Upper lobe of left lung (tissue), 6 donors: ENCODE measurements at places on chromosomes 12 and 14. TPM values are rescaled to one million over a fixed set of nuclear protein-coding genes. Genes with fewer than 3 reads are reported as not detected.

Gene PLCZ1
- not detected for total RNA-seq

Gene FAM90A1
- total RNA-seq: 2.1 TPM

Gene TAS2R31
- total RNA-seq: 1.6 TPM

Gene TIGAR
- 13.9 TPM for total RNA-seq

DNA sequence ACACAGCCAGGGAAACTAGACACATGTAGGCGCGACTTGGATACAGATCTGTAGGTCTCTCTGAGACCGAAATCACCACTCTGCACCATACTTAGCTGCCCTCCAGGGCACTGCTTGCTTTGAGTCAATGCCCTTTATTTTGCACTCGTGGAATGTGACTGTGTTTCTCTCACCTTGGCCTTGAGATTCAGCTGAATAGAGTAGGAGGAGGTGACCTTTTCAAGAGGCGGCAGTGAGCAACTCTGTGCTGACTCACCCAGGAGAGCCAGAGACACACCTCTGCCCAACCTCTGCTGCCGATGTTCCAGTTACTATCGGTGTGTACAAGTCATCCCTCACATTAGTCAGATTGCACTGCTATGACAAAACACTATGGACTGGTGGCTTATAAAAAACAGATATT lies 583.4 kb downstream of the VRK1 start:
- H3K4me3 ChIP-seq: no peak overlapping the region
- H3K27ac ChIP-seq: no peak overlapping the region
- no peaks in the 10 kb centered on the region for H3K36me3 ChIP-seq

DNA sequence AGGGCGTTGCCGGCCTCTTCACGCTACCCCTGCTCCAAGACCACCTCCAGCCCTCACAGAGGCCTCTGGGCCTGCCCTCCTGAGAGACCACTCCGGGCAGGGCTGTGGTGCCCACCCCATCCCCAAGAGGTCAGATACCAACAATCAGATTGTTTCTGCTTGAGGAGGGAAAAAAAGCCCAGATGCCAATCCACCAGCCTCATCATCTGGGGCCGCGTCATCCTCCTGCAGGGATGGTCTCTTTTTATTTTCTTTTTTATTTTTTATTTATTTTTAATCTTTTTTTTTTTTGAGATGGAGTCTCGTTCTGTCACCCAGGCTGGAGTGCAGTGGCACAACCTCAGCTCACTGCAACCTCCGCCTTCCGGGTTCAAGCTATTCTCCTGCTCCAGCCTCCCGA lies 93.4 kb downstream of the FBXL14 start:
- H3K4me3 ChIP-seq: no peak overlapping the region
- no peak for DNase-seq
- no peaks in the 10 kb centered on the region for H3K27me3 ChIP-seq
- H3K27ac ChIP-seq: no peak overlapping the region

DNA sequence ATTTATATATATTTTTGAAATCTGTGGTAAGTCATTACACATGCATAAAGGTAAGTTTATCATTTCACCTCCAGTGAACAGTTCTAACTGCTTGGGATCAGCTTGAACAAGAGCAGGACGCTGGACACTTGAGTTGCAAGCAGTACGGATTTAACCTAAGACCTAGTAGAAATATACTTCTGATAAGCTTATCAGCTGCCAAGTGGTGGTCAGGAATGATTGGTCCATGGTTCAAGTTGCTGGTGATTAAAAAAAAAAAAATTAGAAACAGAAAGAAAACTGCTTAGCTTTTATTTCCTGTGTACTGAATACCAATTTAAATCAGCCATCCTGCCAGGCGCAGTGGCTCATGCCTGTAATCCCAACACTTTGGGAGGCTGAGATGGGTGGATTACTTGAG lies 88.6 kb downstream of the AEBP2 start:
- H3K36me3 ChIP-seq: peaks cover 1% of the 10 kb centered on the region
- no peak overlapping the region for H3K4me3 ChIP-seq
- H3K27ac ChIP-seq: no peak overlapping the region
- H3K4me1 ChIP-seq: peaks cover 14% of the 10 kb centered on the region
- DNase-seq: no peak

DNA sequence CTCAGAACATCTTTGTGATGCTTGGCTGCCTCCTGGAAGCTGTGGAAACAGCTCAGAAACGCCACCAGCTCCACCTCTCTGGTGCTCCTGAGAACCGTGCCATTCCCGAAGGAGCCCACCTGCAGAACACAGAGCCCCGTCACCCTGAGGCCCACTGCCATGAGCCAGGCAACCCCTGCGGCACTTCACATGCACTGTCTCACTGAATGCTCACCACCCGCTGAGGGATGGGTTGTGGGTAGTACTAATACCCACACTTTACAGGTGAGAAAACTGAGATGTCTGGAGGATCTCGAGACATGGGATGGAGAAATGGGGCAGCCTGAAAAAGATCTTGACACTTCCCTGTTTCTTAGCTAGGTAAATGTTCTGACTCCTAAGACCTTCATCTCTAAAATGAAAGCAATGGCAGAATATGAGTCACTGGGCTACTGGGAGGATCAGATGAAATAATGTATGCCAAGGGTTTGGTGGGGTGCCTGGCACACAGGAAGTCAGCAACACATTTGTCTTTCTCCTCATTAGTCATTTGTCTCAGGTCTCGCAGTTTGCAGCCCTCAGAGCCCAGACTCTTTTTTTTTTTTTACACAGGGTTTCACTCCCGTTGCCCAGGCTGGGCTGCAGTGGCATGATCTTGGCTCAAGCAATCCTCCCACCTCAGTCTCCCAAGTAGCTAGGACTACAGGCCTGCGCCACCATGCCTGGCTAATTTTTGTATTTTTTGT lies 5.3 kb downstream of the OASL start:
- peaks cover 6% of the 10 kb centered on the region for H3K4me1 ChIP-seq
- H3K27me3 ChIP-seq: no peaks in the 10 kb centered on the region

DNA sequence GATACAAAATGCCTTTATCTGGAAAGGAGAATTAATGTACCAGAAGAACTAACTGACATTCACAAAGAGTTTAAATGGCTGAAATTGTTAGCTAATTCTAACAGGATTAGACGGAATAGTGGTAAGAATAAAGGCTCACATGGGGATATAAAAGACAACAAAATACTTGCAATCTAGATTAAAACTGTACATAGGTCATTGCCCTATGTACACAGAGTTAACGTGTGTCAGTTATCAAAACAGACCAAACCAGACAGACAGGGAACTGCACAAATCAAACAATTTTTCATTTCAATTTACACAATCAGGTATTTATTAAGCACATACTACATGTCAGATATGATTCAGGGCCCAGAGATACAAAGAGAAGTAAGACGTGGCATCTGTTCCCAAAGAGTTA lies 12.6 kb downstream of the TMTC1 start:
- H3K4me3 ChIP-seq: no peak overlapping the region
- DNase-seq: no peak
- no peaks in the 10 kb centered on the region for H3K36me3 ChIP-seq
- H3K27ac ChIP-seq: no peak overlapping the region
- no peaks in the 10 kb centered on the region for H3K27me3 ChIP-seq

- no peaks in the 10 kb centered on the region for H3K27me3 ChIP-seq
- no peak for DNase-seq
- H3K27ac ChIP-seq: no peak overlapping the region
- no peaks in the 10 kb centered on the region for H3K36me3 ChIP-seq
- no peak overlapping the region for H3K4me3 ChIP-seq
These were observed 83.2 kb downstream of the PITPNM2 start for GRCh38 chr12:123067654-123068053.

GRCh38 chr12:48969160-48969771 lies 2.3 kb downstream of the WNT10B start:
- no peak overlapping the region for H3K4me3 ChIP-seq
- DNase-seq: no peak
- peaks cover 27% of the 10 kb centered on the region for H3K4me1 ChIP-seq

DNA sequence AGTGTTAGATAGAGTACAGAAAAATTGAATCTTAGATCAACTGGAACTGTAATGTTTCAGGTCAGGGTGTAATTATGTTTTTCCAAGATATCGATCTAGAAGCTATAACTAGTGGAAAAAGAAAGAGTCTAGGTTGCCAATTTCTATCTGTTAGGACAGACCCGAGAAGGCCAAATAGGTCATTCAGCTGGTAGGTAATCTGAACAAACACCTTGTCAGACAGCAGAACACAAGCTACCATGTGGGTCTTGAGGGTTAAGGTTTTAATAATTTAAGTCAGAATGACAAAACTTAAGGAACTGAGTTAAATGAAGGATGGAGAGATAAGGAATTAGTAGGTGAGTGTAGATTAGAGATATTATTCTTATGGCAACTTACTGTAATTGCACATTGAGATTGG lies 44.9 kb upstream of the KCNMB4 start:
- no peaks in the 10 kb centered on the region for H3K27me3 ChIP-seq
- H3K27ac ChIP-seq: no peak overlapping the region
- no peak overlapping the region for H3K4me3 ChIP-seq
- no peaks in the 10 kb centered on the region for H3K36me3 ChIP-seq

GRCh38 chr12:57441846-57442427 lies 7.4 kb downstream of the INHBC start:
- no peaks in the 10 kb centered on the region for H3K27me3 ChIP-seq
- no peak overlapping the region for H3K27ac ChIP-seq
- no peak overlapping the region for H3K4me3 ChIP-seq
- H3K4me1 ChIP-seq: no peaks in the 10 kb centered on the region
- no peak for DNase-seq

DNA sequence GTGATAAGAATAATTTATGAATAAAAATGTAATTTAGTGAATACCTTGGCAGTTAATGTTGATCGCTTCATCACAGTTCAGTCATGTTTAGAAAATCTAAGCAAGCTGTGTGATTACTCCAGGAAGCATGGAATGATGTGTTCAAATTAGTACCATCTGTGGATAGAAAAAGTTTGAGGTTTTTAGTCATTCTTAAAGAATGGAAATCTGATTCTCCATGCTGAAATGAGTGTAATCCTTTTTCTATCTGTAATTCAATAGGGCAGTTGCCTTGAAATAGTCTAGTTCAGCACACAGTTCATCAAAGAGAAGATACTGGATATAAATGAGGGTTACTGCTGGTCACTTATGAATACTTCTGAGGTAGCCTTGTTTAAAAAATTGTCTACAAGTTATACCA lies 127.2 kb upstream of the MYF6 start:
- DNase-seq: no peak
- no peaks in the 10 kb centered on the region for H3K27me3 ChIP-seq
- H3K36me3 ChIP-seq: no peaks in the 10 kb centered on the region
- H3K27ac ChIP-seq: no peak overlapping the region
- no peak overlapping the region for H3K4me3 ChIP-seq

DNA sequence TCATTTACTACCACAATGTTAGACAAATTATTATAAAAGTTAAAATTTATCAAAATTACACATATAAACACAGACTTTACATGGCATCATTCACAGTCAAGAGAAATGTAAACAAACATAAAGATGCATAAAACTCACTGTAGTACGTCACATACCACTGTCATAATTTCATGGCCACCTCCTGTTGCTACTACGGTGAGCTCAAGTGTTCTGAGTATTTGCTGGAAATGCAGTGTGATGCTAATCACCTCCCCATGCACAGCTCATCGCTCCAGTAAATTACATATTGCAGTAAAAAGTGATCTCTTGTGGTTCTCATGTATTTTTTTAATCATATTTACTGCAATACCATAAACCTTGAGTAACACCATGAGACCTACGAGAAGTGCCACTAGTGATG lies 247.7 kb upstream of the SFSWAP start:
- no peak overlapping the region for H3K27ac ChIP-seq
- no peak overlapping the region for H3K4me3 ChIP-seq
- H3K27me3 ChIP-seq: no peaks in the 10 kb centered on the region
- H3K36me3 ChIP-seq: no peaks in the 10 kb centered on the region
- H3K4me1 ChIP-seq: no peaks in the 10 kb centered on the region

GRCh38 chr14:29716150-29716549 lies 211.5 kb downstream of the PRKD1 start:
- H3K27me3 ChIP-seq: no peaks in the 10 kb centered on the region
- H3K4me1 ChIP-seq: no peaks in the 10 kb centered on the region
- H3K36me3 ChIP-seq: no peaks in the 10 kb centered on the region

DNA sequence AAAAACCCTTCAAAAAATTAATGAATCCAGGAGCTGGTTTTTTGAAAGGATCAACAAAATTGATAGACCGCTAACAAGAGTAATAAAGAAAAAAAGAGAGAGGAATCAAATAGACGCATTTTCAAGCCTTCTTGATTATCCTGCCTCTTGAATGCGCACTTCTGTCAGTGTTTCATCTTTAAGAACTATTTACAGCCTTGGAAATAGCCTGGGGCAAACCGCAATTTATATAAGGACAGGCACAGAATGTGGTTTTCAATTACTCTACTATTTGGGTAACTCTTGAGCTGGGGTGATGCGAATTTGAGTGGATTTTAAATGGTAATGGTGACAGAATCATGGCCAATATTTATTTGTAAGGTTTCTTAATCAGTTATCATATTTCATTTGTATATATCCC lies 179.1 kb upstream of the OTX2 start:
- H3K27me3 ChIP-seq: no peaks in the 10 kb centered on the region
- no peak for DNase-seq
- no peaks in the 10 kb centered on the region for H3K36me3 ChIP-seq
- H3K4me3 ChIP-seq: no peak overlapping the region

- no peaks in the 10 kb centered on the region for H3K36me3 ChIP-seq
- H3K4me3 ChIP-seq: no peak overlapping the region
- H3K27ac ChIP-seq: no peak overlapping the region
- no peak for DNase-seq
- no peaks in the 10 kb centered on the region for H3K4me1 ChIP-seq
These were observed 226.2 kb upstream of the CLEC14A start for GRCh38 chr14:38481952-38482678.

DNA sequence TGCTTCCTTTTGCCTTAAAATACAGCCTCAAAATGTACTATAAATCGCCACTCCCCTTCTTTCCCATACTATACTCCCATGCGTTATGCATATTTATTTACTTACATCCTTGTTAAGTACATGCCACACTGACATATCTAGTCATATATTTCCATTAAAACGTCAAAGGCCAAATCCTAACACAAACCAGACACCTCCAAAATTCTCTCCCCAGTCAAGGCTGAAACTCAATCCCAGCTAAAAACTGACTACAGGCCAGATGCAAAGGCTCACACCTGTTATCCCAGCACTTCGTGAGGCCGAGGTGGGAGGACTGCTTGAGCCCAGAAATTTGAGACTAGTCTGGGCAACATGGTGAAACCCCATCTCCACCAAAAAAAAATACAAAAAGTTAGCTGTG lies 5.7 kb upstream of the CAND1 start:
- no peak for DNase-seq
- no peak overlapping the region for H3K4me3 ChIP-seq
- no peaks in the 10 kb centered on the region for H3K27me3 ChIP-seq
- peaks cover 7% of the 10 kb centered on the region for H3K4me1 ChIP-seq
- H3K27ac ChIP-seq: no peak overlapping the region
